ENCODE measurements at places on chromosomes 6 and 20.

DNA sequence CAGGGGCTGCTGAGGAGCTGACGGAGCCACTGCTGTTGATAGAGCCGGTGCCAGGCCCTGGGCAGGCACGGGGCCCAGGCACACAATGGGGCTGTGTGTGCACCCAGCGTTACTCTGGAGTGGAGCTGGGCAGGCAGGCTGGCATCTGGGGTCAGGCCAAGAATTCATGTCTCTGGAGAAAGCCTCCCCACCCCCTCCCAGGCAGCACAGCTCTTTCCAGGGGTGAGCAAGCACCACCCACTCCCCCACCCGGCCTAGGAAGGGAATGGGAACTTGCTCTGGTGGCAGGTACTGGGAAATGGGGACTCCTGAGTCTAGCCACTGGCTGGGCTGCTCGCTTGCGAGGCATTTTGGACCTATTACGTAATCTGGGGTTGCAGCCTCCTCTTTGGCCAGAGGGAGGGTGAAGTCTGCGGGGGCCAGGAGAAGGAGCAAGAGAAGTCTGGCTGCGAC lies 22.7 kb downstream of the TFEB start:
- DNase-seq, result no peak

- no peak for DNase-seq
These were observed 227.7 kb downstream of the MEI4 start for GRCh38 chr6:77880501-77880900.

- no peak for DNase-seq
These were observed 13.3 kb upstream of the CCN5 start for GRCh38 chr20:44701858-44702256.

GRCh38 chr20:4243071-4243470 lies 227.7 kb upstream of the RNF24 start:
- no peak for DNase-seq

DNA sequence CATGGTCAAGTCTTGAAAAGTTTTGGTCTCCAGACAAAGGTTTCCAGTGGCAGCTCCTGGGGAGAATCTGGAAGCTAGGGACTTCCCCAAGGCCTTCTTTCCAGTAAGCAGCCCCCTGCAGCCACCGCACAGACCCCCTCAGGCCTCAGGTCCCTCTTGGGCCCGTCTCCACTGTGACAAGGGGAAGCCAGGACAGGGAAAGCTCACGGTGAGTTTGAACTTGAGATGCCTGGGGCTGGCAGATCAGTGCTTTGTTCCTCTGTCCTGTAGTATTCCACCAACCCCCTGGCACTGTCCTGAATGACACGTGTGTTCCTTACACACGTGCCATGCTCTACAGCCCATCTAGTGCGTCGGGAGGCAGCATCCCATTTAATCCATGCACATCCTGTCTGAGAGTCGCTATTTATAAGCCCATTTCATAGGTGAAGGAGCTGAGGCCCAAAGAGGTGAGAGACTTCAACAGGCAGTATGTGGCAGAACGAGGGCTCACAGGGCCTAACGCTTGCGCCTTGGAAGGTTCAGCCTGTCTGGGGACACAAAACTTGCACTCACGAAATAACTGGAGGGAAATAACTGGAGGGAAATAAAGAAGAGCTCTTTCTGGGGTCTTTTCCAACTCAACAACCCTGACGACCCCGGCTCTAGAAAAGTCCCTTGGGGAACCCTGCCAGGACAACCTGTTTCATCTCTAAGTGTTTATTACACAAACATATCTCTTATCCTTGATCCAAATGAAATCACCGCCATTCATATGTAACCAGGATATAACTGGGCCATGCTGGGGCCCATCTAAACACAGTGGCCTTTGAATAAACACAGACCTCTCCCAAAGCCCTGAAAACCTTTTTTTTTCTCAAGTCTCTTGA lies 123.0 kb downstream of the BANF2 start:
- no peak for DNase-seq

DNA sequence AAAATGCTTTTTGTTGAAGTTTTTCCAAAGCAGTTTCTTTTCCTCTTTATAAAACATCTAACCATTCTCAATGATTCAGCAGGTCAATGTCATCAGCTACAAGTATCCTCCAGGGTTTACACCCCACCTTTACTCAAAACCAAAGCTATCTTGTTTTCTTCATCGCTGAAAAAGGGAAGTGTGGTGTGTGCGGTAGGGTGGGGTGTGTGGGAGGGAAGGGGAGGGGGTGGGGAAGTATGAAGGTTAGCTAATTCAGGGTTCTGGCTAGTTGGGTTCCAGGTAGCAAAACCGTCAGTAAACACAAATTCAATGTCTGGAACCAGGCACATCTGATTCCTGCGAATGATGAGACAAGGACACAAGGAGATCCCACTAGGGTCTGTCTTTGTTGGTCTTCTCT lies 189.6 kb downstream of the GJA10 start:
- no peak for DNase-seq

DNA sequence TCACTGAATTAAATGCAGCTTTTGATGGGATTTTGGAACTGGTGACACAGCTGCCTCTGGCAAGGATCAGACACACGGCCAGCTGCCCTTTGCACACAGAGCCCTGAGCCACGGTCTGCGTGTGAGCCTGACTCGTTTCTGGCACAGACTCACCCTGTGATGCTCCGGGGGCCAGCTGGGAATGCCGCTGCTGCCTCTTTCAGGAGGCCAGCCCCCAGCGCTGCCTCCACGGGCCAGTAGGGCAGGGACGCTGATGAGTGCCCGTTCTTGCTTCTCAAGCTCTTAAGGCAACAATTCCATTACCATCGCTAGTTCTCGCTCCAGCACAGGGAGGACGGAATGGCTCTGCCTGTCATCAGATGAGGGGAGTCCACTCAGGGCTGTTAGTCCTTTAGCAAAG lies 61.6 kb downstream of the IRF4 start:
- DNase-seq, result no peak

- no peak for DNase-seq
These were observed 284.6 kb downstream of the CDC5L start for GRCh38 chr6:44672086-44672485.

GRCh38 chr6:52423971-52424381 lies 3.8 kb downstream of the EFHC1 start:
- DNase-seq, result no peak

DNA sequence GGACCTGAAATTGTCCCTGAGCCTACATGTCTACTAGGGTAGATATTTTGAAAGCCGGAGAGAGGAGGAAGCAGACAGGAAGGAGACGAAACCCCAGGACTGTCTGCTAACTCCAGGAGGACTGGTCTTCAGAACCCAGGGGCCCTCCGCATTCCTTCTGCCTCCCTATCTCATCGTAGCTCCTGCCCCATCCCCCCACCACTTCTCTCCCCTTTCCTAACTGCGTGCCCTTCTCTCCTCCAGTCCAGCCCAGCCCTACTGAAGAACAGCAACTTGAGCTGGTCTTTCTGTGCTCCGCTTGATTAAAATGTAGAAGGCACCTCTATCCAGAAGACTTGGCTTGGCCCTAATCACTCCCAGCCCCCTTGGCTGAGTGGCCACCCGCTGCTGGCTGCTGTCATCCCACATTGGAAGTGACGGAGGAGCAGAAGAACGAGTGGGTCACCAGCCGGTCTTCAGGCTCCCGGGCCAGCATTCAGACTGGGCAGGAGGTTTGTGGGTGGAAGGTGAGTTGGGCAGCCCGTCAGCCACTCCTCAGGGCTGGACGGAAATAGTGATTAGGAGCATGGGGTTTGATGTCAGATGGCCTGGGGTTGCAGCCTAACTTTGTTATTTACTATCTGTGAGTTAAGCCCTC lies 28.8 kb upstream of the ANGPT4 start:
- DNase-seq, result no peak

DNA sequence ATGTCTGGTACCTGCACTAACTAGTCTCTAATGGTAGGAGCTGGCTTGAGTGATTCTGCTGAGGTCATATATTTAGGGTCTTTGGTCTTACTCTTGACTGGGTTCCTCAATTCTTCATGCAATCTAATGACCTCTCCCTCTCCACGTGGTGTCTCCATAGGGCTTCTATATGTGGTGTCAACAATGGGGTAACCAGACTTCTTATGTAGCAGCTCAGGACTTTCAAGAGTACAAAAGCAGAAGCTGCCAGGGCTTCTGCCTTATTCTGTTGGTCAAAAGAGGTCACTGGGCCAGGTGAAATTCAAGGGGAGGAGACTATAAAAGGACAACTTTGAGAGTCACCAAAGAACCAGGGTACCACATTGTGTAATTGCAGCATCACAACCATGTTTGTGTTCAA lies 54.3 kb downstream of the NUS1 start:
- DNase-seq, result no peak

DNA sequence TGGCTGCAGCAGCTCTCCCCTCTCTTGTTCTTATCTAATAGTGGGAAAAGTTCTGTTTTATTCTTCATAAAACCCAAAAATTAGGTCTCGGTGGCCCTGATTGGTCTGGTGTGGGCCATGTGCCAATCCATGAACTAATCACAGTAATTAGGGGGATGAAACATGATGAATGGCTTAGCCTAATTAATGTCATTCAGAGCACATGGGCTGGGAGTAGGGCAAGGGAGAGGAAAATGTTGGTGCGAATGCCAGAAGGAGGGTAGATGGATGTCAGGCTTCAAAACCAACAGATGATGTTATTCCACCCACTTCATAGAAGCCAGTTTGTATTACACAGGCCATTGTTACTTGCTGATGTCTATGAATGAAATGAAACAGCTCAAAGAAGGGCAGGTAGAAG lies 46.5 kb downstream of the PLEKHG1 start:
- DNase-seq, result no peak

GRCh38 chr6:154143753-154144152 lies 104.7 kb downstream of the OPRM1 start:
- no peak for DNase-seq

- no peak for DNase-seq
These were observed 60.1 kb upstream of the TFAP2D start for GRCh38 chr6:50653253-50653652.

DNA sequence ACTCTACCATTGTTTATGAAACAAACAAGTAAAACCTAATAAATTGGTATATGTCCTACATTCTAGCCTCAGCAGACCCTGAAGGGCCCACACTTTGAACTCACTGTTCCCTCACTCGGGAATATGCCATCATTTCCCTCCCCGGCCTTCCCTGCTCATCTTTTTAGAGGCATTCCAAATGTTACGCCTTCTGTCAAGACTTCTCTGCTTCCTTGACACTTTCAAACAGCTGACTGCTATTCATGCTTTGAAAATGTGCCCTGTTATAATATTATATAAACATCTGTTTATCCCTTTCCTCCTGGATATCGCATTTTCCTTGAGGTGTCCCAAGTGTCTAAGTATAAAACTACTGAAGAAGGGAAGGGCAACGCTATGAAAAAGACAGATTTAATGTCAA lies 249.5 kb upstream of the THEMIS start:
- DNase-seq, result no peak

GRCh38 chr6:100968949-100969348 lies 87.8 kb upstream of the ASCC3 start:
- DNase-seq, result no peak

DNA sequence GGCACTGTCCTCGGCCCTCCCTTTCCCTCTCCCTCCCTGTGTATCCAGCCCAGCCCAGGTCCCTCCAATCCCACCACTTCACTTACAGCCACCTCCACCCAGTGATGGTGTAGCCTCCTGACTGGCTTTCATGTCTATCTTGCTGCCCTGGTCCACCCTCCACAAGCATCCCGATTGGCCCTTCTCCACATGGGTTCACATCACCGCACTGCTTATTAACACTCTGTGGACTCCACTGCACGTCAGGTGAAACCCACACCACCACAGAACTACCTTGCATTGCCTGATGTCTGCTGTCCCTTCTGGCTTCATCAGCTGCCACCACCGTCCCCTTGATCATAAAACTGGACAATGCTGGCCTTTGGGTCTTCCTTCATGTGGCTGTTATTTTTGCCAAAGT lies 220.4 kb upstream of the ARID1B start:
- no peak for DNase-seq

GRCh38 chr20:35650632-35651031 lies 14.1 kb downstream of the CPNE1 start:
- no peak for DNase-seq

GRCh38 chr6:104603108-104603745 lies 256.5 kb downstream of the HACE1 start:
- no peak for DNase-seq

GRCh38 chr6:11050731-11051130 lies 6.6 kb upstream of the ELOVL2 start:
- no peak for DNase-seq

DNA sequence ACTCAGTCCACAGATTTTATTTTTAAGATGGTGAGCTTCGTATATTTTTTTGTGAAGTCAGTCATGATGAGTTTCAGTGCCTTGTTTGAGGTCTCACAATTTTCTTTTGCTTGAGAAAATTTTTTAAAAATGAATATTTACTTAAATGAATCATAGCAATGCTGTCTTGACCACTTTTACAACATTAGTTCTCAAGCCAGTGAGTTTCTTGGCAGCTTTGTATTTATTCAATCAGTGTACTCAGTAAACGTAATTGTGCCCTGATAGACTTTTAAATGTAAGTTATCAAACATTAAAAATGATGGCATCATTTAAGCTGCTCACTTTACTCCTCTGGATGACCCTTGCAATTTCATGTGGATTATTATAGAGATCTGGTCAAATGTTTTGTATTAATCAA lies 261.4 kb downstream of the KHDC1L start:
- DNase-seq, result no peak

DNA sequence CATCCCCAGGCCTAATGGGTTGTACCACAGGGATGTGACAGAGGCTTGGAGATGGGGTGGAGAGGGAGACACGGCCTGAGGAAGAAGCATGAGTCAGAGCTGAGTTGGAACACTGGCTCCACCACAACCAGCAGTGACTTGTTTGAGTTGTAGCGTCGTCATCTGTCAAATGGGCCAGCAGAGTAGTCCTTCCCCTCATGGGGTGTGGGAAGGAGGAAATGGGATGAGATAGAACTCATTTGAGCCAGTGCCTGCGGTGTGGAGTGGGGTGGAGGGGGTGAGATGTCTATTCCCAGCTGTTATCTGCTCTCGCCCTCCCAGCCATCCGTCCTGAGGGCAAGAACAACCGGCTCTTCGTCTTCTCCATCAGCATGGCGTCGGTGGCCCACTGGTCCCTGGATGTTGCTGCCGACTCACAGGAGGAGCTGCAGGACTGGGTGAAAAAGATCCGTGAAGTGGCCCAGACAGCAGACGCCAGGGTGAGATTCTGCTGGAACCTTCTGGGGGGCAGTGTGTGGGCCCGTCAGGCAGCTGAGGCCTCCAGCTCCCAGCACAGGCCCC lies 32.5 kb downstream of the PLCG1 start:
- DNase-seq, result no peak

All from Panc1 (cell line).